ENCODE measurements at places on chromosomes 6 and 20.

DNA sequence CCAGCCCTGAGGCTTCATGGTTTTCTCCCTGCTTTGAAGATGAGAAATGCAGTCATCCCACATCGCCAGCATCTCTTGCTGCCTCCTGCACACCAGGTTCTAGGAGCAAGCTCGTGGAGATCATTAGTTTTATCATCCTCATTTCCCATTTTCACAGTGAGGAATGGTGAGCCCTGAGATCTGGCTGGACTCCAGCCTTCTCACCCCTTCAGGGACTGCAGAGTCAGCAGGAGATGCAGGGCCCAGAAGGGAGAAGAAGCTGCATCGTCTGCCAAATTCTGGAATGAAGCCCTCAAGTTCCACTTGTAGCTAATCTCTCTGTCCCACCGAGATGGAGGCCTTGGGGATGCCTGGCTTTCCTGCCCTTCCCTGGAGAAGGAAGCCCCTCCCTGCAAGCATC is 216.8 kb downstream of the TAF4 start:
- DNase-seq, result no peak

GRCh38 chr6:150738092-150738629 is 127.3 kb upstream of the MTHFD1L start:
- DNase-seq, result no peak

DNA sequence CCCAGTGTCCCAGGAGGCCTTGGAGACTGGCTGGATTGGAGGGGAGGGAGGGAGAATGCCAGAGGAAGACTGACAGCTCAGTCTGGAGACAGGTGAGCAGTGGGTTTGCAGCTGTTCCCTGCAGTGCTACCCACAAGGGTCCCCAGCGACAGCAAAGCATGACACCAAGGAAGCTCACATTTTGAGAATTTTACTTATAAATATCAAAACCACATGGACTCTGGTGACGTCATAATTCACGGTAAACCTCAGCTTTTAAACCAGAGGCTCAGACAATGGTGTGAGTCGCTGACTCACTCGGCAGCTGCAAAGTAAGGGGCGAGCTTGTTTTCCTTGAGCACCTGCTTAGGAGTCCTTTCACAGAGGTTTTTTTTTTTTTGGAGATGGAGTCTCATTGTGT is 65.2 kb downstream of the THBS2 start:
- DNase-seq, result no peak

DNA sequence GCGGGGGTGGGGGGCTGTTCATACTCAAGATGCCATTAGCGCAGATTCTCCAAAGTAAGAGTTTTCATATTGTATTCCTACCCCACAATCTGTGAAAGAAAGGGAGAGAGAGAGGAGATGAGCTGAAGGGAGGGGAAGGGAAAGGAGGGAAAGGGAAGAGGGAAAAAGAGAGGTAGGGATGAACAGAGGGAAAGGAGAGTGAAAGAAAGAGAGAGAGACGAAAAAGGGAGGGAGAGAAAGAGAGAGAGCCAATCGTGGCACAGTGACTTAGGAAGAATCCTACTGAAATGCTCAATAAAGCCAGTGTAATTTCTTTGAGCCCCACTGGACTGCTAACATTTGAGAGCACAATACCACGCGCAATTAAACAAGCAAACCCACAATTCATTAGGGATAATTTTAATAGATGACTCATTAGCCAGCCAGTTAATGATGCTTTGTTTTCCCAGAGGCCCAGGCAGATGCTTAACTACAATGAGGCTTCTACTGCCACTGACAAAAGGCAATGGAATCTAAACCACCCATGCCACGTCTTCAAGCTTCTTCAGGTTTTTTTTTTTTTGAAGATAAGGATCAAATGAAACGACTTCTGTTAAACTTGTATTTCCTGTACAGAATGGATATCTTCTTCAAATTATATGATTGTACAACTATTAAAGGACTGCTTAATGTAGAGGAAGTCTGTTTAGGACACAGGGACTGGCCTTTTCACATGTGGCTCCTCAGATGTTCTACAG is 306.8 kb downstream of the FOXC1 start:
- DNase-seq, result no peak

- no peak for DNase-seq
These were observed 5.6 kb downstream of the PANK2 start for GRCh38 chr20:3894796-3895195.

GRCh38 chr6:43658161-43658560 is 13.3 kb downstream of the RSPH9 start:
- DNase-seq, result no peak

DNA sequence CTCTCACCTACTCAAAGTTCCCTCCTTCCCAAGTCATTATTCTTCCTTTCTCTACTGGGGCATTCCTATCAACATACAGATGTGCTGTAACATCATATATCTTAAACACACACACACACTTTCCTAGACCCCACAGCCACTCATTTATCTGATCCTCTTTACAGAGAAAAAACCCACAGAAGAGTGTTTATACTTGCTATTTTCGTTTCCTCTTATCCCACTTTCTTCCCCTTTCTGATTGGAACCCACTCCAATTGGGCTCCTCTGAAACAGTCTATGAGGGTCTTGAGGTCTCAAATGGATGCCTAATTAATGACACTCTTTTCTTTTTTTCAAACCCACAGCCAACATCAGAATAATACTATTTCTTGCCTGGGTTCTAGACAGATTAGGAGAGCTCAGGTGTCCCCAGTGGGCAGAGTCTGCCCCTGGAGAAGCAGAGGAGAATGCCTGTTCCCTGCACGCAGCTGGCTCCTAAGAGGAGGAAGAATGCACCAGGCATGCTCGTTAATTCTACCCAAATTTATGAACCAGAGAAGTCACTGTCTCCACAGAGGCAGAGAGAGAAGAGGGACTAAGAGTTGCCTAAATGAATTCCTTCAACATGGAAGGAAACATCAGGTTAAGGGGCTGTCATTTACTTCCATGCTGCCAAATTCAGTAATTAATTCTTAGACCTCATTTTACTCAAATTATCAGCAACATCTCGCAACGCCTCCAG is 65.9 kb downstream of the CRYBG1 start:
- DNase-seq, result no peak

GRCh38 chr20:51738877-51739447 is 29.2 kb downstream of the ATP9A start:
- DNase-seq, result no peak

- DNase-seq, result no peak
These were observed 377.7 kb downstream of the BTBD9 start for GRCh38 chr6:38262026-38262425.

DNA sequence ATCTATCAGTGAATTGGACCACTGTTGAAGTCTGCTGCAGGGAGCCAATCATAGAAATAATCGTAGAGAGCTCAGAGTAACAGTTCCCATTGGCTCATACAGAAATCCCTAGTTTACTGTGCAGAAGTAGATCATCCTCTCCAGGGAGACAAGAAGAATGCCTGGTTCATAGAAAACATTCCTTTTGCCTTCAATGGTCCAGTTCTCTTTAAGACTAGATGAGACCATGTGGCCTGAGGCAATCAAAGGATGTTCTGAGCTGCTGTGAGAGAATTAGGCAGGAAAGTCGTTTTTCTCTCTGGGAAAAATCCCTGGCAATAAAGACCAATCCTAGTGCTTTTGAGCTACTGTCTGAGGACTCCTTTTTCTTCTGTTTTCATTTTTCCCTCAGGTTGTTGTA is 208.4 kb downstream of the CENPW start:
- no peak for DNase-seq

- no peak for DNase-seq
These were observed 6.8 kb upstream of the EZR start for GRCh38 chr6:158825951-158826306.

DNA sequence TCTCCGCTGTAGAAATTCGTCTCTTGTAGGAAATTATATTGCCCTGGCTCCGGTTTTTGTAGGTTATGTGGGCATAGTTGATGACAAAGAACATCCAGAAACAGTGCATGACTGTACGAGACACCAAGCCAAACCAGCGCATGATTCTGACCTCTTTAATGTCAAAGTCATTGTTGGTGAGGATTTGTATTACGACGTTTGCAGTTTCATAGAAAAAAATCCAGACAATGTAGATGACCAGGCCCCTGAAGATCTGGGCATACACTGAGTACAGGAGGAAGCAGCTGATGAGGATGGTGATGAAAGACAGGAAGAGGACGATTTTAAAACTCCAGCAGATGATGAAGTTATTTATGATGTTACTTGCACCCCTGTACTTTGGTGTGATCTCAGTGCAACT is 39.1 kb upstream of the TBC1D22B start:
- DNase-seq, result no peak

- no peak for DNase-seq
These were observed 21.0 kb downstream of the APMAP start for GRCh38 chr20:24971376-24972101.

- no peak for DNase-seq
These were observed 39.3 kb upstream of the SCGN start for GRCh38 chr6:25612666-25613065.

- no peak for DNase-seq
These were observed 77.6 kb downstream of the RIN2 start for GRCh38 chr20:19835533-19836222.

DNA sequence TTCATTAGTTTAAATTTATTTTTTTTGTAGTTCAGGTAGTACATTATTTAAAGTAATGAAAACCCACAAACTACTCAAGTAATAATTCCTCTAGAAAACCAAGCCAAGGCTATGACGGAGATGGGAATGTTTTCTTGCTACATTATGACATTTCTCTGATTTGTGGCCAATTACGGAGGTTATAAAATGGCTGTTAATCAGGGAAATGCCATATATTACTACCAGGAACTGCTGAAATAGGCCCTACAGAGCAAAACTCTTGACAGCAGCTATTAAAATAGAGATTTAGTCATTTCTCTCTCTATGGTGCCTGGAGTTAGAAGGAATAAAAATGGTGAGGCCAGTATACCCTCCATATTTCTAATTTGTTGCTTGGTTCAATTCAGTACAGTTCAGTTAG is 280.0 kb downstream of the ARHGAP18 start:
- no peak for DNase-seq
